ENCODE measurements at places on chromosomes 5 and 9. TPM values are rescaled to one million over a fixed set of nuclear protein-coding genes. Genes with fewer than 3 reads are reported as not detected.

CAPSL gene
- 2.2 TPM for total RNA-seq

DDX4 gene
- not detected for total RNA-seq

QRFP gene
- not detected for total RNA-seq

RNF130 gene
- total RNA-seq: 59.7 TPM

FAM53C gene
- 29.5 TPM for total RNA-seq

SPATA31C1 gene
- total RNA-seq: 0.18 TPM

SLC46A2 gene
- total RNA-seq: 0.64 TPM

RLN2 gene
- 1.3 TPM for total RNA-seq

F12 gene
- total RNA-seq: 0.29 TPM

PCAT7 gene
- 0.06 TPM for total RNA-seq

PDE8B gene
- 5.1 TPM for total RNA-seq

CDC20B gene
- total RNA-seq: 0.29 TPM

ADGRV1 gene
- total RNA-seq: 14.5 TPM

SIT1 gene
- total RNA-seq: 0.41 TPM

LCN9 gene
- total RNA-seq: not detected

BARX1 gene
- 0.23 TPM for total RNA-seq

EIF4EBP3 gene
- total RNA-seq: 6.0 TPM

SEMA5A gene
- 45.6 TPM for total RNA-seq

LHX2 gene
- total RNA-seq: 0.12 TPM

LIX1 gene
- 2.6 TPM for total RNA-seq

IL13 gene
- not detected for total RNA-seq

ZNF169 gene
- total RNA-seq: 9.1 TPM

PRRX2 gene
- total RNA-seq: 2.1 TPM

BTNL9 gene
- 17.1 TPM for total RNA-seq

OMD gene
- 4.1 TPM for total RNA-seq

F2R gene
- total RNA-seq: 50.2 TPM

SLCO6A1 gene
- total RNA-seq: not detected

PLAC8L1 gene
- total RNA-seq: not detected

PCDHGA12 gene
- total RNA-seq: 10.0 TPM

IL7R gene
- 1.6 TPM for total RNA-seq

DMRT3 gene
- 0.58 TPM for total RNA-seq
